ENCODE measurements at places on chromosomes 5 and 9.

GRCh38 chr5:164784230-164784629, 1278.8 kb downstream of the MAT2B start:
- no peak for DNase-seq

GRCh38 chr5:94618029-94618492, 343 bp downstream of the KIAA0825 start:
- no peak for DNase-seq

DNA sequence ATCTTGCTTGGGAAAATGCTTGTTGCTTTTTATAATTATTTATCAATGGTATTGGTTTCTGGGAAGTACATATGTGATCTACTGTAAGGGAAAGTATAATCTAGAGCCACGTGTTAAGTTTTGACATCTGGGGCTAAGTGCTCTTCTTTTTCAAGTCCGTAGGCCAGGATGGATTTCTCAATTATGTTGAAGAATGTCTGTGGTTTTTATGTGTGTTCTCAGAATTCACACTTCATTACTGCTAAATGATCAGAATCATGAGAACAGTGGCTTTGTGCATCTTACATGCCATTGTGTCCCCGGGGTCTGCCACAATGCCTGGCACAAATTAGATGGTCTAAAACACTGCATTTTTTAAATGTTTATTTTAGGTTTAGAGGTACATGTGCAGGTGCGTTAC, 14.5 kb upstream of the AUH start:
- no peak for DNase-seq

GRCh38 chr5:89595056-89595455, 712.1 kb upstream of the MEF2C start:
- DNase-seq = no peak

GRCh38 chr9:10008101-10008799, 604.6 kb downstream of the PTPRD start:
- DNase-seq = no peak

- DNase-seq = no peak
These were observed 335.3 kb downstream of the KIAA0825 start for GRCh38 chr5:94283093-94283492.

DNA sequence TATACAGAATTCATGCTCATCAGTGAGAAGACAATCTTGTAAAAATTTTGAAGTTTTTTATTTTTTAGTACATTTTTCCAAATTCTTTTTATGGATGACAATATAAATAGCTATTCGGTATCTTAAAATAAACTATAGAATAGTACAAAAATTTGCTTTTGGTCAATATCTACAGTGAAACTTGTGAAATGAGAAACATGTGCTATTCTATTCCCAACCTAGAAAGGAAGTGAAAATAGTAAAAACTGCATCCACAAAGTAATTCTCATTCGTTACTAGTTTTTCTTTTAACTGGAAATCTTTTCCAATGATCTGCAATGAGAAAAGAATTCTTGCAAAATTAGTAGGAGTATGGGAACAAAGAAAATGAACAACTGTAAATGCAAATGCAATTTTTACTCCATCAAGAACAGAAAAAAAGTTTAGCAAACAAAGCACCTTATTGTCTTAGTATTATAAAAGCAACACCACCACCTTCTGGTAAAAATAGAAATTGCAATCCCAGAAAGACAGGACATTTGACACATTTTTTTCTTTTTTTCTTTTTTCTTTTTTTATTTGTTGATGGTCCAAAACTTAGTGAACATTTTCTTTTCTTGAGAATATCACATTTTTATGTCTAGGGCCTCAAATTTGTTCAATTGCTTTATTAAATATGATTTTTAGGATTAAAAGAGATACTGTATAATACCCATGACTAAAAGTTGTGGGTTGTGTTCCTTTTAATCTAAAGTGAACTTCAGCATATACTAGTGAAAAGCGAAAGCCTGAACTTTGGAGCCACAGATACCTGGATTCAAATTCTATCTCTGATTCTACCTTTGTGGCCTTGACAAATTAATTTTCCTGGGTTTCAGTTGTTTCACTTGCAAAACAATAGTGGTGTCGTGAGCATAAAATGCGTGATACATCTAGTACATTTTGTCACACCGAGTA, 72.3 kb downstream of the SLCO4C1 start:
- no peak for DNase-seq

- no peak for DNase-seq
These were observed 40.4 kb upstream of the APC start for GRCh38 chr5:112697322-112697721.

GRCh38 chr5:165188556-165189175, 1683.2 kb downstream of the MAT2B start:
- DNase-seq = no peak

GRCh38 chr5:132376694-132377641, 7.5 kb downstream of the SLC22A5 start:
- DNase-seq = no peak

DNA sequence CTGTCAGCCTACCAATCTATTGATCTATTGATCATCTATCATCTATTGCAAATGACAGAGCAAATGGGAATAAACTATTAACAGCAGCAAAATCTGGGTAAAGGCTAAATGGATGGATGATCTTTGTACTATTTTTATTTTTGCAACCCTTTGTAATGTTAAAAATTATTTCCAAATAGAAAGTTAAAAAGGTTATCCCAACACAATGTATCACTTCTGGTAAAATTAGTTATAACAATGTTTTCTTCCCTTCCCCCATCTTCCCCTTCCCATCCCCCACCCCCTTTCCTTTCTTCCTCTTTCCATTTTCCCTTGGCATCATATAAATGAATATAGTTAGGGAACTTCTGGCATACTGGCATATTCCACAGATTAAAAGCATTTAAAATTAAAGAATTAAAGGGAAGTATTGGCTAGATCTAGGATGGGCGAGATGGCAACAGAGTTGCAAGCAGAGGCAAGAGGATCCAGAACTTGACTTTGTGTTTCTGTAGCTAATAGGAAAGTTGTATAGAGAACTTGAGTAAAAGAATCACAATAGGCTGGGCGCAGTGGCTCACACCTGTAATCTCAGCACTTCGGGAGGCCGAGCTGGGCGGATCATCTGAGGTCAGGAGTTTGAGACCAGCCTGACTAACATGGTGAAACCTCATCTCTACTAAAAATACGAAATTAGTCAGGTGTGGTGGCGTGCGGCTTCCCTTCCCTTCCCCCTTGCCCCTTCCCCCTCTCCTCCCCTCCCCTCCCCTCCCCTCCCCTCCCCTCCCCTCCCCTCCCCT, 66.6 kb upstream of the TAF11L2 start:
- no peak for DNase-seq

- DNase-seq = no peak
These were observed 17.9 kb downstream of the STRBP start for GRCh38 chr9:123250504-123250903.

DNA sequence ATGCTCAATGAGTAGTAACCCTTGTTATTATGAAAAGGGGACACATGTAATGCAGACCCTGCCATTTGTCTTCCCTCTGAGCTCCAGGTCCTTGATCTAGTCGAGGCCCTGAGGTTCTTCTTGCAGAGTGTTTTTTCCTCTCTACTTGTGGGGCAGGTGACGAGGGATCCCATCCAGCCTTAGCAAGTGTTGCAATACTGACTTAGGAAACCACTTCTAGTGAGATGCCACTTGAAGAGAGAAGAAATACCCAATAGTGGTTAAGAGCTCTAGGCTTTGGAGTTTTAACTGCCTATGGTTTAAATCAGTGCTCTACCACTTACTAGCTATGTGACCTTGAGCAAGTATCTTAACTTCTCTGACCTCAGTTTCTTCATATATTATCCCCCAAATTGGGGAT, 10.2 kb downstream of the PPARGC1B start:
- no peak for DNase-seq

DNA sequence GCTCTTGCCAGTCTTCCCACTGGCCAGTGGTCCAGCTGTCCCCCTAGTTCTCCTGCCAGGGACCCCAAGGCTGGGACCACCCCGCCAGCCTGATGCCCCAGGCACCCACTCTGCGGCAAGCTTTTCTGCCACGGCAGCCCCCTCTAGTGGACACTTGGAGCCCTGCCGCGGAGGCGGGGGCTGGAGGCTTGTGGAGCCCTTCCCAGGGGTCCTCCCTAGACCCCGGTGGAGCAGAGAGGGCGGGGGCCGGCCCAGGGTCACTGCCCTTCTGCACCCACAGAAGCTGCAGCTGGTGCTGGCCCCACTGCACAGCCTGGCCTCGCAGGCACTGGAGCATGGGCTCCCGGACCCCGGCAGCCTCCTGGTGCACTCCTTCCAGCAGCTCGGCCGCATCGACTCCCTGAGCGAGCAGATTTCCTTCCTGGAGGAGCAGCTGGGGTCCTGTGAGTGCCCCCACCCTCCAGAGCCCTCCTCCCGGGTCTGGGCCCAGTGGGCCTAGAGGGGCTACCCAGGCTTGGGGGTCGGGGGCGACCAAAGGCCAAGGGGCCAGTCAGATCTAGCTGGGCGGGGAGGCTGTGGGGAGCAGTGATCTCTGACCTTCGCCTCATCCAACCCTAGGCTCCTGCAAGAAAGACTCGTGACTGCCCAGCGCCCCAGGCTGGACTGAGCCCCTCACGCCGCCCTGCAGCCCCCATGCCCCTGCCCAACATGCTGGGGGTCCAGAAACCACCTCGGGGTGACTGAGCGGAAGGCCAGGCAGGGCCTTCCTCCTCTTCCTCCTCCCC, 9.1 kb downstream of the EGFL7 start:
- peak; percentile 92 for DNase-seq

DNA sequence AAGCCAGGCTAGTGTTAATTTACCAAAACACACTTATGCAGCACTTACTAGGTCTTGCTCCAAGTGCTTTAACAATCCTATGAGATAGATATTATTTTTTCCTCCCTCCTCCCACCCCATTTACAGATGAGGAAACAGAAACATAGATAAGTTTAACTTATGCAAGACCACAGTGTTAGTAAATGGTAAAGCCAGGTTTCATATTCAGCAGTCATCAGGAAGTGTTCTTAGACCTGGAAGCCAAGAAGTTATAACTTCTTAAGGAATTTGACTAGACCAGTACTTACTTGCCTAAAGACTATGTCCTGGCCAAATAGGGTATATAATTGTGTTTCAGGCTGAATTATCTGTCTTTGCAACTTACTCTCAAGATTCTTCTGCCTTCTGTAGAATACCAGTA, 15.9 kb downstream of the ABHD17B start:
- no peak for DNase-seq

DNA sequence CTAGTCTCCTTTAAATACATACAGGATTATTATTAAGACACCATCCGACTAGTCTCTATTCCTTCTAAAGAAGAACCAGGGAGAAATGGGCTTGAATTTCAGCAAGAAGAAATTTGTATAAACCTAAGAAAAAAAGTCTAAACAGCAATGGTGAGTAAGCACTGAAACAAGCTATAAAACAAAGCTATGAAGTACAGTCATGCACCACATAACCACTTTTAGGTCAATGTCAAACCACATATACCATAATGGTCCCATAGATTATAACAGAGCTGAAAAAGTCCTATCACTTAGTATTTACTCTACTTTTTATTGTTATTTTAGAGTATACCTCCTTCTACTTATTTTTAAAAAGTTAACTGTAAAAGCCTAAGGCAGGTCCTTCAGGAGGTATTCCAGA, 102.0 kb upstream of the NFIB start:
- no peak for DNase-seq

- no peak for DNase-seq
These were observed 567.7 kb downstream of the CAAP1 start for GRCh38 chr9:26324786-26325443.

DNA sequence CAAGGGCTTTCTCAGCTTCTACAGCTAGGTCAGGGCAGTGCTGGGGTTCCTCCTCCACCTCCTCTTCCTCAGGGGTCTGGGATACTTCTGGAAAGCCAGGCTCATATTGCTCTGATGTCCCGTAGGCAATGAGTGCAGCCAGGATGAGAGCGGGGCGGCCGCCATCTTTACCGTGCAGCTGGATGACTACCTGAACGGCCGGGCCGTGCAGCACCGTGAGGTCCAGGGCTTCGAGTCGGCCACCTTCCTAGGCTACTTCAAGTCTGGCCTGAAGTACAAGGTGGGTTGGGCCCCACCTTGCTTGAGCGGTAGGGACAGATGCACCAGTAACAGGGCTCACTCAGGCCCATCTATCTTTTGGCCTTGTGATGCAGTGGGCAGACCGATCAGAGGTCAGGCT, 34.8 kb downstream of the GSN start:
- no peak for DNase-seq

Data from D721Med (cell line).